ENCODE measurements at places on chromosomes 6 and 20. TPM values are rescaled to one million over a fixed set of nuclear protein-coding genes. Genes with fewer than 3 reads are reported as not detected.

CFB gene
- not detected for total RNA-seq

PI3 gene
- not detected for total RNA-seq

NHSL1 gene
- total RNA-seq = 0.35 TPM

KCNB1 gene
- total RNA-seq = not detected

IL17F gene
- total RNA-seq = not detected

- H3K27ac ChIP-seq = no peak within 1 kb of the TSS
- H3K27me3 ChIP-seq = no peaks in the 10 kb centered on the region
- no peaks in the 10 kb centered on the region for H3K36me3 ChIP-seq
- no peak within 1 kb of the TSS for H3K4me3 ChIP-seq
These were observed at the start of gene KHDC1L for GRCh38 chr6:73225396-73225795. Gene KHDC1L (minus strand): TSS chr6:73225496. CDS start chr6:73225408, 88 bp downstream.

DNA sequence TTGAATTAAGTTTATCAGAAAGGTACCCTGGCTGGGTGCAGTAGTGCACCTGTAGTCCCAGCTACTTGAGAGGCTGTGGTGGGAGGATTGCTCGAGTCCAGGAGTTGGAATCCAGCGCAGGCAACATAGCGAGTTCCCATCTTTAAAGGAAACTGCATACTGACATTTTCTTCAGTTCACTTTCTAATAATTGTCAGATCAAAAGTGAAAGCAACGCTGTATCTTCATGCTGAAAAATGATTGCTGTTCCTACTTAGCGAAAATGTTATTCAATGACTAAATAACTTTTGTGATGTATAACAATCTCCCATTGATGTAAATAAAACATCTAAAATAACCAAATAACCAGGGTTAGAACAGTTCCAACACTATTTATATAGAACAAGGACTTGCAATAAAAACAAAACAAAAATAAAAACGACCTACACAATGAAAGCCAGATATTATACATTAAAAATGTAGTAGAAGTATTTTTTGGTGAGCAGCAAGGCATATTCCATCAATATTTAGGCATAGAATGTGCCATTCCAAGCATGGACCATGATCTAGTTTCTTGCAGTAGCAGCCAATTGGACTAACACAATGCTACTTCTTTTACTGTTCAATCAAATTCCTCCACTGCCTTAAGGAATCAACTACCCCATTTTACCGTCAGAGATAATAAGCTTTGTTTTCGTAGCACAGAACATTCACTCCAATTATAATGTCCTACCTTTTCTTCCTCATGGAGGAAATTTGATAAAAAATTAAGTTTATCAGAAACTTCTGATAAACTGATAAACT, 1.5 kb downstream of the LATS1 start:
- DNase-seq = peak; percentile 39
- H3K4me1 ChIP-seq = peaks cover 38% of the 10 kb centered on the region
- peak overlapping the region; percentile 97 for H3K27ac ChIP-seq

DNA sequence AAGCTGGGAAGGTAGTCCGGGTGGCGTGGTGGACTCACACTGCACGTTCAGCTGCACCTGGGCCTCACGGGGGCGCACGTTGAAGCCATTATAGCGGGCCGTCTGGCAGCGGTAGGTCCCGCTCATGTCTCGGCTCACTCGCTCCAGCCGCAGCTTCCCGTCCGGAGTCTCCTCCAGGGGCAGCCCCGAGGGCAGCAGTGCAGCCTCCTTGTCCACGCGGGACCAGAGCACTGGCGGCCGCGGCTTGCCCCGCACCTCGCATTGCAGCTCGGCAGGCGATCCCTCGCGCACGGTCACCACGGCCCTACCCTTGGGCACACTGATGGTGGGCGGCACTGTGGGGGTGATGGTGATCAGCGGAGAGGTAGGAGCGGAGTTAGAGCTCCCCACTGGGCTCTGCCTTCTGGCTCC, 47.6 kb downstream of the MDGA1 start:
- H3K4me3 ChIP-seq = no peak overlapping the region
- peaks cover 12% of the 10 kb centered on the region for H3K36me3 ChIP-seq
- no peak overlapping the region for H3K27ac ChIP-seq
- H3K4me1 ChIP-seq = peaks cover 12% of the 10 kb centered on the region

DNA sequence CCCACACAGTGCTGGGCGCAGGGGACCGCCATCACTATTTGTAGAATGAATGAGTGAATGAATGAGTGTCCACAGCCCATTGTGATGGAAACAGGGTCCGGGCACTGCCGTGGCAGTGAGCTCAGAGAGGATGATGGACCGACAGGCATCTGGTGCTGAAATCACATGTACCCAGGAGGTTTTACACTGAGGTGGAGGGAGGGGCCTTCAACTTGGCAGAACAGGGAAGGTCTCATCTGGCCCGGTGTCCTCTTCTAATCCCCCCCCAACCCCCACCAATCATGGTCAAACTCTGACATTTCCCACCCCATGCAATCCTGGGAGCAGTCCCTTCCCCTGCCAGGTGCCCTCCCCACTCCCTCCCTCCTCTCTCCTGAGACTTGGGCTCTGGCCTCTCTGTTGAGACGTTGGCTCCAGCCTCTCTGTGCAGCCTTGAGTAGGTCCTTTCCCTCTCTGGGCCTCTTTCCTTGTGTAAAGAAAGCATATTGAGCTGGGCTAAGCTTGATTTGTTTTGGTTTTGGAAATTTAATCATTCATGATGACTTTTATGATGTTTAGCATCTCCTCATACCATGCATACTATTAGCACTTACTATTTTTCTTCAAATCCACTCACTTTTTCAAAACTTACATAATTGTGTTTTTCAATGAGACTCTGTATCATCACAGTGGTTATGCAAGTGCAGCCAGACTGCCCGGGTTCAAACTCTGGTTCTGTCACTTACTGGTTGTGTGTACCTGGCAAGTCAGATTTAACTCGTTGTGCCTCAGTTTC, 10.8 kb downstream of the KIAA1755 start:
- H3K27me3 ChIP-seq = peaks cover under 1% of the 10 kb centered on the region
- H3K4me1 ChIP-seq = no peaks in the 10 kb centered on the region
- no peak overlapping the region for H3K4me3 ChIP-seq
- H3K27ac ChIP-seq = no peak overlapping the region
- no peak for DNase-seq
- no peaks in the 10 kb centered on the region for H3K36me3 ChIP-seq

DNA sequence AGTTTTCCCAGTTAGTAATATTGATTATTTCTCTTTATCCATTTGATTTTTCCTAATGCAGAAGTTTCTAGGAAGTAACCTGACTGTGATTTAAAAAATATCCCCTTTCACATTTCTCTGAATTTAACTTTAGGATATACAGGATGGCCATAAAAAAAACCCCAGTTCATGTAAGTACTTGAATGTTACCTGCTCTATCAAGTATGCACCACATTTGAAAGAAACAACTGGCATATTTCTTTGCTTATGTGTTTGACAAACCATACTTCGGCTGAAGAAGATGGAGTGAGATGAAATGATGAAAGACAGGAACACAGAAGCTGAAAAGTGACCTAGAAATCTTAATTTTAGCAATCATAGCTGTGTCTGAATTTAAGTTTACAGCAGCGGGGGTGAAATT, 374.0 kb upstream of the NOX3 start:
- no peaks in the 10 kb centered on the region for H3K27me3 ChIP-seq
- H3K4me3 ChIP-seq = no peak overlapping the region
- no peak overlapping the region for H3K27ac ChIP-seq
- DNase-seq = no peak
- H3K4me1 ChIP-seq = no peaks in the 10 kb centered on the region

GRCh38 chr20:4127344-4127743, 112.0 kb upstream of the RNF24 start:
- peaks cover 22% of the 10 kb centered on the region for H3K27me3 ChIP-seq
- no peak for DNase-seq

- peaks cover 32% of the 10 kb centered on the region for H3K36me3 ChIP-seq
- no peaks in the 10 kb centered on the region for H3K27me3 ChIP-seq
- H3K27ac ChIP-seq = no peak overlapping the region
- DNase-seq = no peak
These were observed 25.5 kb downstream of the CHD6 start for GRCh38 chr20:41592516-41593216.

DNA sequence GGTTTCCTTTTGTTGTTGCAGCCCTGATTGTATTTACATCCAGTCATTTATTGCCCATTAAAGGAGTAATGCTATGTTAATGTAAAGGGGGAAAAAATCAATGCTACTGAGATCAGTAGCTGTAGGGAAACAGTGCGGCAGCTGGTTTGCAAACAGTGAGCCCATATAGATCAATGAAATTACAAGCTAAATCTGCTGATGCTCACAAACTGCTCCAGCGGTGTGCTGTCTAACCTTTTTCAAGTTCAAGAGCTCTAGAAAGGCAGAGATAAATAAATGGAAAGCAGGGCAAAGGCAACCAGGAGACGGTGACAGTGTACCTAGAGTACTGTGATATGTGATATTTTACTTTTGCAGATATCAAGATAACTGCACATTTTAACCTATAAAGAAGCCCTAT, 449.0 kb upstream of the MMS22L start:
- H3K27me3 ChIP-seq = no peaks in the 10 kb centered on the region
- no peak for DNase-seq
- no peak overlapping the region for H3K27ac ChIP-seq
- no peaks in the 10 kb centered on the region for H3K36me3 ChIP-seq

GRCh38 chr6:13865141-13865540, 50.8 kb upstream of the MCUR1 start:
- DNase-seq = no peak
- H3K4me3 ChIP-seq = no peak overlapping the region
- H3K27ac ChIP-seq = no peak overlapping the region
- peaks cover 2% of the 10 kb centered on the region for H3K4me1 ChIP-seq
- H3K27me3 ChIP-seq = peaks cover 52% of the 10 kb centered on the region
- H3K36me3 ChIP-seq = peaks cover 2% of the 10 kb centered on the region

- no peak overlapping the region for H3K27ac ChIP-seq
- peaks cover 37% of the 10 kb centered on the region for H3K4me1 ChIP-seq
- H3K4me3 ChIP-seq = no peak overlapping the region
- no peaks in the 10 kb centered on the region for H3K36me3 ChIP-seq
- H3K27me3 ChIP-seq = peaks cover 22% of the 10 kb centered on the region
These were observed 108.1 kb downstream of the CEBPB start for GRCh38 chr20:50298554-50299324.

DNA sequence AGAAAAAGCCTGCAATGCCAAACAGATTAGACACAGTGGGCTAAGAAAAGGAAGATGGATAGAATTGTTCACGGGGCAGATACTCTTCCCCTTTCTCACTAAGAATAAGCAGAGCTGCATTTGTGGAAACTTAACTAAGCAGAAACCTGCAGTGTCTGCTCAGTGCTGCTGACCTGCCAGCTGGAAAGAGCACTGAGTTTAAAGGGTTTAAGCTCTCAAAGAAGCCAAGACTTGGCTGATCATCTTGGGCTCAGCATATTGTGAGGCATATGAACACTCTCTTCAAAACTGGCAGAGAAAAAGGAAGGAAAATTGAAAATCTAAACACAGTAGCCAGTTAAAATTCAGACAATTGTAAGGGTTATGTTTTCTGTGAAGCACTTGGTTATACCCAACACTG, 711.1 kb upstream of the EPHA7 start:
- H3K4me3 ChIP-seq = no peak overlapping the region
- no peaks in the 10 kb centered on the region for H3K27me3 ChIP-seq
- H3K27ac ChIP-seq = no peak overlapping the region
- no peaks in the 10 kb centered on the region for H3K4me1 ChIP-seq
- H3K36me3 ChIP-seq = no peaks in the 10 kb centered on the region

- H3K4me1 ChIP-seq = peaks cover 27% of the 10 kb centered on the region
- no peak overlapping the region for H3K4me3 ChIP-seq
- H3K27ac ChIP-seq = no peak overlapping the region
- no peaks in the 10 kb centered on the region for H3K27me3 ChIP-seq
- no peak for DNase-seq
These were observed 119.5 kb downstream of the MYB start for GRCh38 chr6:135300576-135300975.

- H3K27ac ChIP-seq = no peak overlapping the region
- H3K4me1 ChIP-seq = no peaks in the 10 kb centered on the region
- H3K27me3 ChIP-seq = peaks cover 5% of the 10 kb centered on the region
These were observed 4.1 kb downstream of the CNBD2 start for GRCh38 chr20:35972462-35972861.

DNA sequence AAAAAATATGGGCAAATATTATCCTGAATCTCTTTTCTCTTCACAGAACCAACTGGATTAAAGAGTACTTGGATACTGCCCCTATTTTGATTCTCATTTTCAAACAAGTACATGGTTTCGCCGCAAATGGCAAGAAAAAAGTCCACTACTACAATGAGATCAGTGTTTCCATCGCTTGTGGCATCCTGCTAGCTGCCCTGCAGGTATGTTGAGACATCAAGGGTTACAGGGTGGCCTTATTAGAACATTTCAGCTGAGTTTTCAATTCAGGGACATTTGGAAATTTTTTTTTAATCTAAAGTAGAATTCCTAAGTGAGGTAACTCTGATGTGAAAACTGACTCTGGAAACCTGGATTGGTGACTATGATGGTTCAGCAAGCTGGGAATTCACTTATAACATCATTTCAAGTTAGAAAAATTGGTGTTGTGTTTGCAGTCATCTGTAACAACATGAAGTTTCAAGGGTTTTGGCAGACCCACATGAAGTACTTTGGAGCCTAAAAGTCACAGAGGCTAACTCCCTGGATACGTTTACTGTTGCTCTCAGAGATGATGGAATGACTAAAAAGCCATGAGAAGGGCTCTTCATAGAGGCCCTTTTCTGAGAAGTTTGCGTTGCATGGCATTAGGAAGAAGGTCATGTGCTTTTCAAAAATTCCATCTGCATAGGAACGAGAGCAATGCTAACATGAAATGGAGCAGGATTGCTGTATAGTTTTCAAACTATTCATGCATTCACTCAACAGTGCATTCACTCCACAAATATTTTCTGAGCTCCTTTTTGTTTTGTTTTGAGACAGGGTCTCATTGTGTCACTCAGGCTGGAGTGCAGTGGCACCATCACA, 25.5 kb downstream of the IYD start:
- peaks cover 37% of the 10 kb centered on the region for H3K27me3 ChIP-seq
- H3K4me3 ChIP-seq = no peak overlapping the region
- no peak for DNase-seq
- H3K4me1 ChIP-seq = no peaks in the 10 kb centered on the region

- peaks cover 13% of the 10 kb centered on the region for H3K4me1 ChIP-seq
- DNase-seq = peak; percentile 42
- H3K27ac ChIP-seq = no peak overlapping the region
- peaks cover 22% of the 10 kb centered on the region for H3K27me3 ChIP-seq
These were observed 635.3 kb downstream of the UTRN start for GRCh38 chr6:144920391-144920961.

DNA sequence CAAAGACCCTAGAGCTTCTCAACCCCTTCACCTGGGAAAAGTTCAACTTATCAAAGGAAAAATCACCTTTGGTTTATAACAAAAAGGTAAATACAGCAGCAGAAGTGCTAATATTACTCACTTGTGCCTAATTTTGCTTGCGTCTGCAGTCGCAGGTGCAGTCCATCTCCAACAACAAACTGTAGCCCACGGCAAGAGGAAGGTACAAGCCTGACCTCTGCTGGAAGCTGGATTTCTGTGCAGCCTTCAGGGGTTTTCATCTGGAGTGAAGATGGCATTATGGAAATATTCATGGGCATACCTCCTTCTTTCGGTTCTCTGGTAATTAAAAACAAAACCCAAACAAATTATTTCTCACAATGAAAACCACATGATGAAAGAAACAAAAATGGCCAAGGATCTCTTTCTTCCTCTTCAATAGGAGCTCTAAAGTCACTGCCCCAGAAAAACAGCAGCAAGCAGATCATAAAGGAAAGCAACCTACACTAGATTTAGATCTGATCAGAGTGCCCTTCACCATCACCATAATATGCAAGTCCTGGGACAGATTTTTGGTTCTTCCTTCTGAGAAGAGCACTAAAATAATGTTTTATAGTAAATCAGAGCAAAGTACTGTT, 7.8 kb downstream of the UBE3D start:
- H3K27ac ChIP-seq = no peak overlapping the region
- H3K4me3 ChIP-seq = no peak overlapping the region
- DNase-seq = peak; percentile 44

GRCh38 chr6:94769197-94769596, 808.1 kb upstream of the MANEA start:
- DNase-seq = no peak
- H3K36me3 ChIP-seq = no peaks in the 10 kb centered on the region
- H3K4me1 ChIP-seq = no peaks in the 10 kb centered on the region
- no peak overlapping the region for H3K27ac ChIP-seq

Data from activated CD8-positive, alpha-beta memory T cell treated with anti-CD3 and anti-CD28 coated beads, Interleukin-2, amount 10 ng/mL, durations not matched to agents 7 days and 5 days (primary cell).